ENCODE measurements at places on chromosomes 6 and 20. TPM values are rescaled to one million over a fixed set of nuclear protein-coding genes. Genes with fewer than 3 reads are reported as not detected.

The F13A1 gene
- not detected for total RNA-seq

The FKBP5 gene
- 126 TPM for total RNA-seq

The GABRR1 gene
- total RNA-seq, result not detected

The SLC22A7 gene
- total RNA-seq, result not detected

The OR2H1 gene
- not detected for total RNA-seq

The OOEP gene
- not detected for total RNA-seq

The KHDC1 gene
- total RNA-seq, result 3.4 TPM

The TRDN gene
- not detected for total RNA-seq

The BHLHE23 gene
- not detected for total RNA-seq

The LY6G6C gene
- total RNA-seq, result not detected

The GGTLC1 gene
- not detected for total RNA-seq

The SPTLC3 gene
- 0.01 TPM for total RNA-seq

The NDRG3 gene
- 23.6 TPM for total RNA-seq

The LGSN gene
- 2.0 TPM for total RNA-seq

The GSTA1 gene
- not detected for total RNA-seq

The ZKSCAN3 gene
- total RNA-seq, result 1.3 TPM

The C20orf204 gene
- 0.32 TPM for total RNA-seq

The TGM2 gene
- 542 TPM for total RNA-seq

The VSX1 gene
- 0.99 TPM for total RNA-seq

The CNR1 gene
- total RNA-seq, result 1.9 TPM

The CLDN20 gene
- total RNA-seq, result not detected

The PCSK2 gene
- total RNA-seq, result not detected

The XKR7 gene
- 0.01 TPM for total RNA-seq

The BTNL2 gene
- not detected for total RNA-seq

The FOXP4 gene
- total RNA-seq, result 20.2 TPM

The SSTR4 gene
- 0.32 TPM for total RNA-seq

The NFATC2 gene
- 8.4 TPM for total RNA-seq

All from A549 treated with Hydrocortisone at 1 μM for 4 hours (cell line).